PC-3 (cell line): ENCODE measurements at places on chromosomes 1 and 21.

DNA sequence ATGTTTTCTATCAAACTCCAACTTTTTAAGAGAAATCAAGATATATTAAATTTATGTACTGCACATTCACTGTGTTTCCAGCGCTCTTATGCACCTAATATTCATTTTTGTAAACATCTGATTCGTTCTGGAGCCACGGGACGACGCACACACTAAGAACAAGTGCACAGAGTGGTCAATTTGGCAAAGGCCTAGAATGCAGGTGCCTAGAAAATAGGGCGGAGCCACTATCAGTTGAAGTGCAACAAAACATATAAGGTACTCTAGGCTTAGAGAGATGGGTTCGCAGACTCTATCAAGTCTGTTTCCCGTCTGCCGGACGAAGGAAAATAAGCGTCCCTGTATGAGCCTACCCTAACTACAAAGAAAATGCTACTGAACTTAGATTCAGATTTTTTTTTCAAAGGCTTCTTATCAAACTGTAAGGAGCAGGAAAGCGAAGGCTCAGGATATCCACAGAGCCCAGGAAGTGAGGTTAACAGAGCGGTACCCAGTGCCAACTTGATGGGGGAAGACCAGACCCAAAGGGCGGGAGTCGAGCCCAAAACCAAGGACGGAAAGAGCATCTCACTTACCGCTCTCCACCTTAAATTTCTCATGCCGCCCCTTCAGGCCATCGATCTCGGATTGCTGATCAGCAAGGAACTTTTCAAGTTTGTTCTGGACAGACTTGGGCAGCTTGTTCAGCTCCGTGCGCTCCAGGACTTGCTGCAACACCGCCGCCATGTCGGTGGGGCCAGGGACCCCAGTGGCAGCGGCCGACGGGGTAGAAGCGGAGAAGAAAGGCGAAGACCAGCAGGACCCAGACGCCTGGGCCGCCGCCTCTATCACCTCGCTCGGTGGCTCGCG, 526 bp downstream of the TPR start:
- DNase-seq, result peak; percentile 47

DNA sequence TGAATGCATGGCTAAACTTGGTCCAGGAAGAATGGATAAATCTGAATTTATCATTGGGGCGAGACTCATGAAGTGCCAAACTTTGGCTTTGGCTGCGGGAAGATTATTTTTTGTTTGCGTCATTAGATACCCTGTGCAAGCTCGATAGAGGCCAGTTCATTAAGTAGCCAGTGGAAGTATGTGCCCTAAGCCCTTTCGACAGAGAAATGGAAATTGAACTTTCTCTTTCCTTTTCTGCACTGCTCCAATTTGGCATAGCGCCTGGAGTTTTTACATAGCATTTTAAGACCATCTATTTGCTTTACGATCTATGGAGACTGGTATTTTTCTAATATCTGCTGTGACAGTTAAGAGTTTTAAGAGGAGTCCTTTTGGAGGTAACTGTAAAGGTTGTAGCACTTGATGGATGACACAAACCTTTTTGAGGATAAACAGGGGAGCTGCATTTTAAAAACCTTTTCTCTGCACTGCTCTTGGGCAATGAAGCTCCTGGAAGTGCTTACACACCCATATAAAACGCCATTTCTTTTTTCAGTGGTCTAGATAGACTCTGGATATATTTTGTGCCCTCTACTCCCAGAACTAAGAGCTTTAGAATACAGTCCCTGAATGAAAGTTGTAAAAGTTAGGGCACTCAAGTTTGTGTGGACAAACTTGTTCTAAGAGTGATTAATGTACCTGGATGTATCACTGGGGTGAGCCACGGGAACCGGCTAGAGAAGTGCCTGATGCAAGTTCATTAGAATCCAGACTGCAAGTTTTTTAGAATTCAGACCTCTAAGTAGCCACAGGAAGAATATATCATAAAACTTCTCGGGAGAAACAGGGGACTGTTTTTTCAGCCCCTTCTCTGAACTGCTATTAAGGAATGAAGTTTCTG, 41.3 kb upstream of the CFHR3 start:
- DNase-seq, result no peak

DNA sequence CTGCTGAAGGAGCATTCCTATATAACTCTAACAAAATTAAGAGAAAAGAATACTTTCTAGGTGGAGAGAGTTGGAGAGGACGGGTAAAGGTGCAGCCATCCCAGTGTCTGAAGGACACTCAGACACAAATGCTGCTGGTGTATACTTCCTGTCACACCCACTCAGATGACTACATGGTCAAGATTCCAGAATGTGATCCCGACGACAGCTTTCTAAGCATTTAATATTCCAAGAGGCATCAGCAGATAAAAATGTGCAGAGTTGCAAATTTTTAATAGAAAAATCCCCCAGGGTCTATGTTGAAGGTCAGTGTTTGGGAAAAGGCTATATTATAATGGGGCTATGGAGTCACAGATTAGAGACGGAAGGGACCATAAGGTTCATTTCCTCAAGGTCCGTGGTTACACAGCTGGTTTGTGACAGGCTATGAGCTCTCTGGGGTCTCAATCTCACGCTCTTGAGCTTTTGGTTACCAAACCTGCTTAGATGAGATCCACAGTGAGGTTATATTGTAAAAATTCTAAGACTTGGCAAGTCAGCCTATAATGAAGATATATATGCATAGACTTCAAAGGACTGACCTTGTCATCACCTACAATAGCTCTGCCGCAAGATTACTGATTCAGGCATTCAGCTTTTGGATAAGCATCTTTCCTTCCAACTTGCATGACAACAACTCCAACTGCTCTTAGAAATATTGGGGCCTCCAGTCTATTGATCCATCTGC, 35.1 kb downstream of the ZNF281 start:
- DNase-seq, result peak; percentile 67

- no peak for DNase-seq
Observed at GRCh38 chr1:207072233-207072632, 16.4 kb upstream of the C4BPB start.

- no peak for DNase-seq
Observed at GRCh38 chr1:36567601-36568341, 85.1 kb upstream of the CSF3R start.

DNA sequence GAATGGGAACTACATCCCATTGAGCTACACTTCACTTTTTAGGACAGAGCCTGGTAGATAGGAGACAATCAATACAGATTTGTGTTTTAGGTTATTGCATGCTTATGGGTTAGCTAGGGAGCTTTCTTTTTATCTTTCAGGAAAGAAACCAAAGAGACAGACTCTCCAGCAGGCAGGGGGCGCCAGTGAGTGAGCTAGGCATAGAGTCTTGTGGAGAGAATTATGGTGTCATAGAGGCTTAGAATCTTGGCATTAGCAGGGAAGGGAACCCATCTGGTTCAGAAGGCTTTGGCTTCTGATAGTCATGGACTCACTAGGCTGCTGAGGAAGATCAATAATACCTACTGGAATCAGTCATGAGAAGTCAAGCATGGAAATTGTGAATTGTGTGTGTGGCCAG, at the start of gene SMCP:
TSS of gene SMCP (plus strand) at position 281 of the 400 bp plus-strand sequence. CDS start 6,101 bp downstream, outside the sequence.
- DNase-seq, result peak; percentile 39

DNA sequence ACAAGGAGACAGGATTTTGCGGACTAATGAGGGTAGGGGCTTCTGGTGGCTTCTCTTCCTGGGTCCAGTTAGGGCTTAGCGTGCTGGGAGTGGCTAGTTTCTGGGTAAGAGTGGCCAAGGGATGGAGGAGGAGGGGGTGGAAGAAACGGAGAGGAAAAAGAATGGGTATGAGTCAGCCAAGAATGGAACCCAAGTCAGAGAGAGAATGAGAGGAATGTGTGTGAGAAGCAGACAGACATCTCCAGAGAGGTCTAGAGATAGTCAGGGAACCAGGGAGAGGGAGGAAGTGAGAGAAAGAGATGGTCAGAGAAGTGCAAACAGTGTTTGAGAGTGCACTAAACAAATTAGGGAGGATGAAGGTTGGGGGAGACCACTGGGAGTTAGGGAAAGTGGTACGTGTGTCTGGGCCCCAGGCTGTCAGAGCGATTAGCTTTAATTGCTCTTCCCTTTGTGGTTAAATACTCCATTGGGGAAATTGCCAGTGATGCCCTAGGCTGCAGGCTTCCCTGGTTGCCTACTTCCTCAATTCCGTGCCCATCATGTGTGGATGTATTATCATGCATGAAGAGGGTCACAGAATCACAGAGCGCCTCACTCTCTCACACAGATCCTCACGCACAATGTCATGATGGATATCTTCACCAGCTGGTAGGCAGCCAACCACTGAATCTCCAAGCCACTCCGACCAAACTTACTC, 1.4 kb downstream of the PEA15 start:
- peak; percentile 68 for DNase-seq

DNA sequence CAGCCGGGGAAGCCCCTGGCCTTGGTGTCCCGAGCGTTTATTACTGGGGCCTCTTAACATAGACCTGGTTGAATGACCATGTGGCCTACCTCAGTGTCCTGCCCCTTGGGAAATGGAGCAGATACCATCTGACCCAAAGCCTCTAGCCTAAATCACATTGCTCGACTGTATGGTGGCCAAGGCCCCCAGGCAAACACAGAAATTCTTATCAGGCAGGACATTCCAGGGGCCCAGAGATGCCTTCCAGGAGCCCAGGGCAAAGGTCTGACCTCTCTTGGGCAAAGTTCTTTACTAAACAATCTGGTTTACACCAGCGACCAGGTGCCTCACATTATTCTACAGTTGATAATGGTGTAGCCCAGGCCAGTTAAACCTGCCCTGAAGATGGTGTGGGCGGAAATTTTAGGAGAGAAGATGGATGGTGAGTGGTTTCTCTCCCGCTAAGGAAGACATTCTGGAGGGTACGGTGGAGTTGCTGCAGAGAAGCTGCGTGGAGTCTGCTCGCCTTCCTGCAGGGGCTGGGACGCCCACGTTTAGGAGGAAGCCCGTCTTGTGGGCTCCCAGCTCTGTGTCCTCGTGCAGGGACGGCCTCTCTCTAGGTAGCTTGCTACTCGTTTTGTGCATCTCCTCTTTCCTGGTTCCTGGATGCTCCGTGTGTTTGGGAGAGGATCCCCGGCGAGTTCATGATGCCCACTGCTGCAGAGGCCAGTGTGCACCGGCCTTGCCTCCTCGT, 21.2 kb downstream of the AJAP1 start:
- no peak for DNase-seq

GRCh38 chr21:38280454-38280853, 23.7 kb downstream of the KCNJ15 start:
- no peak for DNase-seq

DNA sequence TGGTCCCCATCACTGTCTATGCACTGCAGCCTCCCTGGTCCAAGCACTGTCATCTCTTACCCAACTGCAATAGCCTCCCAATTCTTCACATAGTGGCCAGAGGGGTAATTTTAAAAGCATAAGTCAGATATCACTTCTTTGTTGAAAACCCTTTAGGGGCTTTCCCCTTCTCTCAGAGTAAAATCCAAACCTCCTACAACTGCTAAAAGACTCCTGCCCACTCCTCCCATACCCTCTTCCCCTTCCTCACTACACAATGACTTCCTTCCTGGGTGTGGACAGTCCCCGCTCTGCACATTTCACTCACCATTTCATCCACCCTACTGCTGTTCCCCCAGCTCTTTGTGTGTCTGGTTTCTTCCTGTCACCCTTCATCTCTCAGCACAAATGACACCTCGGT, 8.3 kb downstream of the MCOLN2 start:
- no peak for DNase-seq
